ENCODE measurements at places on chromosomes 5 and 9. TPM values are rescaled to one million over a fixed set of nuclear protein-coding genes. Genes with fewer than 3 reads are reported as not detected.
A peak's percentile ranks its signal among the peaks of the same experiment; 100 is the strongest.

The RETREG1 gene
- 175 TPM for total RNA-seq

The FRMPD1 gene
- total RNA-seq = 0.10 TPM

The MCTP1 gene
- 22.3 TPM for total RNA-seq

The PCDHAC1 gene
- total RNA-seq = 2.7 TPM

The KCTD16 gene
- 1.1 TPM for total RNA-seq

The MYMK gene
- total RNA-seq = not detected

The RANBP6 gene
- total RNA-seq = 54.0 TPM

The CMYA5 gene
- total RNA-seq = 2.8 TPM

The FAM200C gene
- total RNA-seq = 4.3 TPM

- no peak for DNase-seq
Observed at GRCh38 chr9:113537229-113537810, 73.8 kb downstream of the RGS3 start.

GRCh38 chr5:131899686-131900085 lies 45.8 kb downstream of the MEIKIN start:
- peak; percentile 4 for DNase-seq

GRCh38 chr5:31007672-31008071 lies 185.8 kb upstream of the CDH6 start:
- DNase-seq = no peak

DNA sequence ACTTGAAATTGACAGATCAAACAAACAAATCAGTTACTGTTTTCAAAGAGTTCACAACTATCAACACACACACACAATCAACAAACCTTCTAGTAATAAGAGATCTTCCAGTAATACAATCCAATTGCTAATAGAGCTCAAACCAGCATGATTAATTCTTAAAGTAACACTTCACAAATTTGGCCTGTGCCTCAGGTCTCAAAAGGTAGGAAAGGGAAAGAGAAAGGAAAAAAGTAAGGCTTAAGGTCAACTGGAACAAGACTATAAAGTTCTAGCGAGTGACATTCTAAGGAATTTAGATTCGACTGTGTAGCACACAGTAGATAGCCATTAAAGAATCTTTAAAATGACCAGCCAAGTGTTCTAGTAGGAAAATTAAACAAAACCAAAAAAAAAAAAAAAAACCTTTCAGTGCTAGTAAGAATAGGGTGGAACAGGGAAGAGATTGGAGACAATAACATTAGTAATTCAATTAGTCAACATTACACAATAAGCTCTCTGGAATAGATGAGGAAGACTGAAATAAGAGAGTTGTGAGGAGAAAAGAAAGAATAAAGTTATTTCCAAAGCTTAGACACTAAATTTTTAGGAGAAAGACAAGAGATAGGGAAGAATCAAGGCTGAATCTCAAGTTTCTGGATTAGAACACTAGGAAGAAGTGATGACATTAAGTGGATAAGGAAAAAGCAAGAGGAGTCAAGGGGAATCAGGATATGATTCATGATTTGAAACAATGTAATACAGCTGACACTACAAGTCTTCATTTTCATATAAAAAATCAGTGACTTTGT lies 86.1 kb downstream of the FBXL17 start:
- peak; percentile 60 for DNase-seq

DNA sequence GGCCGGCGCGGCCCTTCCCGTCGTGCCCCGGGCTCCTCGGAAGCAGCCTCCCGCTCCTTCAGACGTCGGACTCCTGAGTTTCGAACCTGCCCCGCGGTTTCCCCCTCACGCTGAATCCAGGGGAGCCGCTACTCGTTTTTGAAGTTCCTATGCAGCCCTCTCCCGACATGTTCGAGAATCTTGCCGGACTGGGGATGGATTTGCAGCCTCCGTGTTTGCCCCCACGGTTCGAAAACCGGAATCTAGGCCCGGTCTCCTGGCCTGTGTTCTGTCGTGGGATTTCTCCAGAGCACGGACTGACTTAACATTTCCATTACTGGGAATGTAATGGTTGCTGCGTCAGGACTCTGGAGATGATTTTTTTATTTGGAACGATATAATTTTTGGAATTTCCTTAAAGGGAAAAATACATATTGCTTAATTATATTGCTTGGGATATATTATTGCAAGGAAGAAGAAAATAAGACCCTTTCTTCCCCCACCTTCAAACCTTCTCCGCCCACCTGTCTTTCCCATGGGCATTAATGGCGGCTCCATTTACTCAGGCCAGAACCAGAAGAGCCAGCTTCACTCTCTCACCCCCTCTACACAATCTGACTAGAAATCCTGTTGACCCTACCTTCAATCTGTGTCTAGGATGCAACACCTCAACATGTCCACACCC lies 8.5 kb upstream of the MGAT1 start:
- DNase-seq = no peak

- DNase-seq = no peak
Observed at GRCh38 chr5:126490167-126490940, 67.1 kb downstream of the GRAMD2B start.

- DNase-seq = no peak
Observed at GRCh38 chr5:158925314-158925713, 174.4 kb downstream of the EBF1 start.

- DNase-seq = no peak
Observed at GRCh38 chr5:96330530-96331140, 102.4 kb downstream of the PCSK1 start.

- no peak for DNase-seq
Observed at GRCh38 chr5:50352382-50352781, 88.7 kb downstream of the EMB start.
